Stimulated activated CD4-positive, alpha-beta T cell treated with anti-CD3 and anti-CD28 coated beads, Interleukin-15, amount 100 ng/mL, for 48 hours (primary cell): ENCODE measurements at places on chromosomes 6 and 20.

DNA sequence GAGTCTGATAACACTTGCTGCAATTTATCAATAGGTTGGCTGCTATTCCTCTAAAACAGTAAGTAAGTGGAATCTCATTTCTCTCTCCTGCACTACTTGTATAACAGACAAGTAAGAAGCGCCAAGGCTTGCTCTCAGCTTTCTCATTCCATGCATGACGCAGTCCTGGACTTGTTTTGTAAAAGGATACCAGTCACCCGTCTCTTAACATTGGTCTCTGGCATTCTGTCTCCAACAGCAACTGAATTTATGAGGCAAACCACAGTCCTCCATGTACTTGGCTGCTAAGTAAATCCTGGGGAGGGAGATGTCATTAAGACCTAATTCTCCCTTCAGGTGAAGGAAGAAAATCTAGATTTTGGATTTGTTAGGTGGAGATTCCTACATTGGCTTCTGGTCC, 115.4 kb downstream of the OPN5 start:
- DNase-seq = no peak

DNA sequence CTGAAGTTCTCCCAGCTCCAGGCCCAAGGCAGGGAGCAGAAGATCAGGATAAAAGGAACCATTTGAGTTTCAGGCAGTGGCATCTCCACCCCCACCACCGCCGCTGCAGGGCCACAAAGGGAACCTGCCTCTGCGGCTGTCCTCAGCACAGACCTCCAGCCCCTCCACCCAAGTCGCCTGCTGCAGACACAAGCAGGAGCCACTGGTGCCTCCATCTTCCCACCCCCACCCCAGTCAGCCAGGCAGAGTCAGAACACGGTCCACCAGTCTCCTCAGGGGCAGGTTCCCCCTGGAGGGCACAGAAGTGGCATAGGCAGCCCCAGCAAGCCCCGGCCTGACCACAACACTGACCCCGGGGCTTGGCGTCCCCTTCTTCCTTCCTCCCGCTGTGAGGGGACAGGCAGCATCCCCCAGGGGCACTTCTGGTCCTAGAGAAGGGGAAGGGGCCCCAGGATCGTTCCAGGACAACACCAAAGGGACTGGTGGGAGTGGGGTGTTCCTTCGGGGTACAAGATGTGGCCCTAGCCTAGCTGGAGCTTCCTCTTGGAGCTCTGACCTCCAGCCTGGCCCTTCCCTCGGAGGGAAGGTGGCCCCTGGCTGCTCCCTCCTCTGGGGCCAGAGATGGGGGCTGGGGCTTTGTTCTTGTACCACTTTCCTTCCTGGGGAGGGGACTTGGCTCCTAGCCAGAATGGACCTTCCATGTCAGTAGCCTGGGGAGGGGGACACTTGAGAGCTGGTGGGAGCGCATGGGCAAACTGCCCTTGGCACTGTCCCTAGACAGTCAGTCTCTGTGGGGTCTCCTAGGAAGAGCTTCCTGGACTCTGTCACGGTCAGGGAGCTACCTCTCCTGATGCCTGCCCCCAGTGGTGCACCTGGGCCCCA, 36.0 kb downstream of the YTHDF1 start:
- DNase-seq = no peak

- DNase-seq = no peak
These were observed 157.5 kb downstream of the ELOVL4 start for GRCh38 chr6:79789896-79790295.

- no peak for DNase-seq
These were observed 17.9 kb upstream of the SIRPB1 start for GRCh38 chr20:1637755-1638154.

- DNase-seq = no peak
These were observed 49.1 kb downstream of the FGD2 start for GRCh38 chr6:37054580-37054979.
